Stimulated activated CD8-positive, alpha-beta memory T cell treated with anti-CD3 and anti-CD28 coated beads, Interleukin-7, amount 100 ng/mL, for 4 hours (primary cell): ENCODE measurements at places on chromosomes 16 and 17.

DNA sequence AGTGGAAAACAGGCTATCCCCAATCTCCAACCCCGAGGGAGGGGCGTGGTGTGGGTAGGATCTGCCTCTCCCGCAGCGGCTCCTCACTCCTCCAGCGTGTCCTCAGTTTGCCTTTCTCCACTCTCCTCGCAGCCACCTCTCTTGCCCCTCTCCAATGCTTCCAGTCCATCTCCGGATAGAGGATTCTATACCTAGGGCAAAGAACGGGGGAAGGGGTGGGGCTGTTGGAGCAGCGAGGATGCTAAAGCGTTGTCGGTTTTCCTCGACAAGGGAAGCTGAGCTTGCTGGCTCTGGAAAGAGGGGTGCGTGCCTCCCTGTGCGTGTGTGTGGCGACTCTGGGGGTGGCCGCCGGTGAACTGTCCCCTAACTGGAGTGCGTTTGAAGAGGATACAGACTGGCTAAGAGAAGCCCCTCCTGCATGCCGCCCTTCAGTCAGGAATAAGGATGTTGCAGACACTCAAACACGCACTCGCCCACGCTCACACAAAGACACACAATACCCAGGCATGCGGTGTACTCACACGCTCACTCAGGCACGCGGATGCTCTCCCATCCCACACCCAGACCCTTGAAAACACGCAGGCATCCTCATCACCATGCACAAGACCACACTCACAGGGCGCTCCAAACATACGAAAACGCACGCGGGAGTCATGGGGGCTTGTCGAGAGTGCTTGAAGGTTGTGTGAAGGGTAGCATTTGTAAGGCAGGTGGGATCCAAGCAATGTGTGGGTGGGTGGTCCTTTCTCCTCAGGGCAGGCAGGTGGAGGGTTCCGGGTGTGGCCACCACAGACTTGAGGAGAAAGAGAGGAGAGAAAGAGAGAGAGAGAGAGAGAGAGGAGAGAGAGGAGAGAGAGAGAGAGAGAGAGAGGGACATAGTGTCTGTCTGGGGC is 655 bp upstream of the GPR139 start:
- no peak for DNase-seq

GRCh38 chr16:19613834-19614233 is 58.3 kb downstream of the VPS35L start:
- no peak for DNase-seq

- no peak for DNase-seq
These were observed 198.5 kb downstream of the NTN1 start for GRCh38 chr17:9219631-9220397.

- DNase-seq = no peak
These were observed 15.6 kb downstream of the METRNL start for GRCh38 chr17:83095016-83095415.

DNA sequence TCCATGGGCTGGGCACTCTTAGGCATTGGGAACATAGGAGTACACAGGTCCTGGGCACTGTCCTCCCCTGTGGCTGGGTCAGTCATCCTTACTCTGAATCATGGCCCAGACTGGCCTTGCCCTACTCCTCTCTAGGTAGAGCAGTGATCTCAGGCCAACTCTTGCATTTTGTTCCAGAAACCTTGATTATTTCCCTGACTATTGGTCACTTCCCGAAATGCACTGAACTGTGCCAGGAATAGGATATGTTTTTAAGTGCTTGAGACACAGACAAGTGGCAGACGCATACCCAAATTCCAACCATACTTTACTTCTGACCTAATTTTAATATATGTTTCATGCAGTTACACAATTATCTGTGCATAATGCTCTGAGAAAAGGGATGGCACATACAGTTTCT is 10.3 kb downstream of the KRABD2 start:
- no peak for DNase-seq

DNA sequence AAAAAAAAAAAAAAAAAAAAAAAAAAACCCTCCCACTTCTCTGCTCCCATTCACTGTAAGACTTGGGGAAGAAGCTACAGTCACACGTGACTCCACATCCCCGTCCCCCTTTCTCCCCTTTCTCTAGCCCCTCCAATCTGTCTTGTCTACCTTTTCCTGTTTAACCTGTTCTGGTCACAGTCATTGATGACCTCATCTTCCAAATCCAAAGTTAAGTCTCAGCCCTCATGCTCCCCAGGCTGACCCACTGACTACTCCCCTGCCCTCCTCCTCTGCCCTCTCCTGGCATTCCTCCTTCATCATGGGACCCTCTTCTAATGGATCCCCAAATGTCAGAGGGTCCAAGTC is 1.6 kb upstream of the CDH5 start:
- no peak for DNase-seq

DNA sequence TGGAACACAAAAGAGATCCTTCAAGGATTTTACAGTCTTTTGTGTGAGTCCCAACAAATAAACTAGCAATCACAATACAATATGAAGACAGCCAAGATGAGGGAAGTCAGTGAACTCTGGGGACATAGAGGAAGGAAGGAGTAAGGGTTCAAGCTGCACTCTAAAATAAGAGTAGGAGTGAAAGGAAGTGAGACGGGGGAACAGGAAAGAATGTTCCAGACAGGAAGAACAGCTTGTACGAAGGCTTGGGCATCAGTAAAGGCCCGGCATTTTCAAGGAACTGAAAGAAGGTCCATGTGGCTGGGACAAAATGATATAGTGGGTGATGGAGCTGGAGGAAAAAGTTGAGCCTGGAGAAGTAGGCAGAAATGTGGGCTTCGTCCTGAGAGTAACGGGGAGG is 4.5 kb downstream of the CCL17 start:
- no peak for DNase-seq

DNA sequence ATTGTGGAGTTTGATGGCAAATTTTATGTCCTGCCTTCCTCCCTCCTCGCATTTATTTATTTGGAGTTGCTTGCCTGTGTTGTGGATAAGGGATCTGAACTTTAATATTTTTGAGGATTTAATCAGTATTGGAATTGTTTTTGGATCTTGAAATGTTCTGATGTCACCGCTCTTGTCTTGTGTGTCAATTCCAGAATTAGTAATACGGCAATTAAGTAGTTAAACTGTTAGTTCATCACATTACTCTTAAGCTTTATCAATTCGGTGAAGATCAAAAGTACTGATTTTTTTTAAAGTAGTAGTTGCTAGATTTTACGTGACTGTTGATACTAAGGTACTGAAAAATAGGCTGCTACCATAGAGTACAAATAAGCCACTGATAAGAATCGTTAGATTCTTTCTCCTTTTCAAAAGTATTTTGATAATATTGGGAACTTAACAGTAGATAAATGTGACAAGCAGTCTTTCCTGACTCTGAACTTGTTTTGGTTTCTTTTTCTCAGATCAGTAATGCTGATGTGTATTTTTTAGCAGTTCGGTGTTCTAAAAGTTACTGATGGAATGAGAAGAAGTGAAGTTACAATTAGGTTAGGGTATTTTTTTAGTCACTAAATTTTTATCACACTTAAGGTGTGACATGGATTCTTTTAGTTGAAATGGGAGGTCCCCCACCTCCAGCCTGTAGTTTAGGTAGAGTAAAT is 2.0 kb downstream of the RBBP6 start:
- DNase-seq = no peak

GRCh38 chr16:80158766-80159165 is 382.0 kb upstream of the DYNLRB2 start:
- DNase-seq = no peak

GRCh38 chr17:28324781-28325180 is 5.8 kb downstream of the TMEM97 start:
- DNase-seq = no peak

GRCh38 chr17:30021708-30022317 is 80.4 kb downstream of the EFCAB5 start:
- no peak for DNase-seq

- DNase-seq = no peak
These were observed 13.0 kb downstream of the C16orf87 start for GRCh38 chr16:46817961-46818360.

DNA sequence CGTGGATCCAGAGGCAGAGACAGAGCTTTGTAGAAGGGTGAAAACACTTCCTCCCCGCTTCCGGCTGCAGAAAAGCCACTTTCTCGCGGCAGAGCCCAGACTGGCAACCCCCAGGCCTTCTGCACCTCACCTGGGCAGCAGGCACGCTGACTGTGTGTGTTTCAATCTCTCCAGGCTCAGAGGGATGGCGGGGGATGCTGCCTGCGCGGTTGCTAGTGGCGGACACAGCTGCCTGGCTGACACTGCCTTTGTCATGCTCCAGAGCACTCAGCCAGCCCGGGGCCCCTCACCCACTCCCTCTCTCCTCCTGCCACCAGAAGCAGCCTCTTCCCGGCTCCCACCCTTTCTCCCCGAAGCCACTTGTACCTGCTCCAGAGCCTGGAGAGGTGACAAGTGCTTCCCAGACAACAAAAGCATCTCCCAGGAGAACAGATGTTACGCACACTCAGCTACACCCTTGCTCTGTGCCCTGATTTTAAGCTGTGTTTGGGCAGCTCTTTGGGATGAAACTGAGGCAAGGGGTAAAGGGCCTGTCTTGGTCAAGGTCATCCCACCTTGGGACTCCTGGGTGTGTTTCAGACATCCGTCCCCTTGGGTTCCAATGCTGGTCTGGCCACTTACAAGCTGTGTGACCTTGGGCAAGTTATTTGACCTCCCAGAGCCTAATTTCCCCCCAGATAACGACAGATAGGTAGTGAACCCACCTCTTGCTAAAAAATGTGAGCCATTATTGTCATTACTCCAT is 9.2 kb upstream of the GLIS2 start:
- DNase-seq = no peak

DNA sequence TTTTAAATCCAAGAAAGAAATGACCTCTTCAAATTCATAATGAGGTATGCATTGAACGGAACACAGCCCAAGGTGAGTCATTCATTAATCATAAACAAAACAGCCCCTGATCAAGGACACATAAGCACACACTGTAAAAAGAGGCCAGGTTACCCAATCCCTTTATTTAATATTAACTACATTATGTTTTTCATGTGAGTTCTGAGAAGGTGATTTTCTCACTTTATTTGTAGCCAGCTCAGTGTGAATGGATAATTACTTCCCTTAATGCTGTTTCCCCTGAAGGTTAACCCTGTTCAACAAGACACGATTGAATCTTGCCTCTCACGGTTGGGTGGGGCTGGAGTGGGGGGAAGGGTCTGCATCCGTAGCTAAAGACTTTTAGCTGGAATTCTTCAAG is 257.3 kb upstream of the SALL1 start:
- DNase-seq = no peak

GRCh38 chr16:84769416-84769815 is 50.4 kb upstream of the CRISPLD2 start:
- no peak for DNase-seq

DNA sequence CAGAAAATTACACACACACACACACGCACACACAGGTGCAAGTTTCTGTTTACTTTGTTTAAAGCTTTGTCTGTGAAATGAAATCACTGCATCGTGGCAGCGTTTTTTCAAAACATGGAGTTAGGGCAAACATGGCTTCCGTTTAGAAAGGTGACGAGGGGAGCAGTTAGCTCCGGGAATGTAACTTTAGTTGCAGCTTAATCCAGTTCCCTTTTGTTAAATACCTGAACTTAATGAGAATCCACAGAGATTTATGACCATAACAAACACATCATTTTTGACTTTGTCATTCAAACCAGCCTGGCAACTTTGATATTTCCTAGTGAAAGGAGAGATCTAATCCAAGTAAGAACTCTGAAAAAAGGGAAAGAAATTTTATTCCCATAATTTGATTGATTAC is 12.1 kb downstream of the HS3ST3A1 start:
- DNase-seq = no peak

- DNase-seq = no peak
These were observed 28.4 kb upstream of the PMP22 start for GRCh38 chr17:15293558-15293957.

DNA sequence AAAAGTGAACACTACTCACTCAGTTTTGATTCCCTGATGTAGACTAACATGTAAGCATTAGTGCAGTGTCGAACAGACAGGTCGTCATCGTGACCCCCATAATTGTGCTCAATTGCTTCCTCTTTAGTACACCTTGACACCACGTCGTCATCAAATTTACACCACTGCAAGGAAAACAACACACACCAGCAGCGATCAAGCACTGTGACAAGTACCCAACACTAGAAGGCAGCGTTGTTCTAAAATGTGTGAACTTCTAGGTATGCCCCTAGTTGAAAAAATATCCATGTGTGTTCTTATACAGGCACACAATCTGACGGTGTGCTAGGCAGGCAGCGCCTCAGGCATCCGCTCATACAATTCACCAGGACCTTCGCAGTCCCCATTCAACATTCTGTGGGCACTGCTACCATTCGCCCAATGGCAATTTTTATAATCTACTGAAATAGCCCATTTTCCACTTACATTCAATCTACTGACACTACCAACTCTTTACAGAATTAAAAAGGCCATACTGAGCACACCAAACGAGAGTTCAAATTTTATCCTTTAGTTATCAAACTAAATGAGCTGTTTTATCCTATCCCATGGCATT is 23.1 kb downstream of the LITAFD start:
- no peak for DNase-seq

DNA sequence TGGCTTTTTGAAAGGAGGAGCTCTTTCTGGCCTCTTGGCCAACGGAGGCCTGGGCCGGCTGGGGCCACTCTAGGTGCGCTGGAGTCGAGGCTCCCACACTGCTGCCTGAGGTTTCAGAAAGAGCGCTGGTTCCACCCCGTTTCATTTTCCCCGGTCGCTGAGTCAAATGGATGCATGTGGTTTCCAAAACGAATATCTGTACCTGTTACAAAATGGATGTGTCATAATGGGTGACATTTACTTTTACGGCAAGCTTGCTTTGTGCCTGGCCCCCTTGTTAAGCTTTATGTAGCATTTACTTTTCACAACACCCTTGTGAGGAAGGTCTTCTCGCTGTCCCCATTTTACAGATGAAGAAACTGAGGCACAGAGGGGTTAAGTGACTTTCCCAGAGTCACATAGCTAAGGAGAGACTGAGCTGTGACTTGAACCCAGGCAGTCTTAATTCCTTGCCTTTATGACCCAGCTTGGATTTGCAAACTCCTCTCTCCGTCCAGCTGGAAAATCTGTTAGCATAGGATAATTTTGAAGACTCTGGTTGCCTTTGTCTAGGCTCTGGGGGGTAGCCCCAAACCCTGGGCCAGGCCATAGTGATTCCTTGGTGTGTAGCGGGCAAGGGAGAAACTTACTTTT is 10.6 kb downstream of the KSR1 start:
- peak; percentile 54 for DNase-seq

GRCh38 chr16:19555938-19556771 is 652 bp downstream of the VPS35L start:
- DNase-seq = no peak

DNA sequence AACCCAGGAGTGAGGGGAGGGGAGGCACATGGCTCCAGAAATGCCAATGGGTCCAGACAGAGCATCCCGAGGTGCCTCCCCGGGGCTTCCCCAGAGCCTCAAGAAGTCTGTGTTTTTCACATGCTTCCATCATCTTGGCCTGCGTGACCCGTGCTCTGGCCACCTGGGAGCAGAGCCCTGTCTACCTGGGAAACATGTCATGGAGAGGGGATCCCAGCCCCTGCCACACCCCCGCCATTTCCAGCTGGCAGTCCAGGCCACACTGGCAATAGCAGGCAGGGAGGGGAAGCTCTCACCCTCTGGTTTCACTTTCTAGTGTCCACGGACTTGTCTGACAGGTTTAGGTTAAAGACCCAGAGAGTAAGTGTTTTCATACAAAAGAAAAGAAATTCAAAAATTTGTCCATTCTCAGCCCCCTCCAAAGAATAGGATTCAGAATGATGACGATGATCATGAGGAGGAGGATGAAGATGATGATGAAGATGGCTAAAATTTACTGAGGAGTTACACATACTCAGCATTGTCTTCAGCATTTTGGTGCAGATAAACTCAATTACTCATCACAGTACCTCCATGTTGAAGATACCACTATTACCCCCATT is 9.0 kb downstream of the SMIM5 start:
- no peak for DNase-seq
